ENCODE measurements at places on chromosomes 16 and 17.

DNA sequence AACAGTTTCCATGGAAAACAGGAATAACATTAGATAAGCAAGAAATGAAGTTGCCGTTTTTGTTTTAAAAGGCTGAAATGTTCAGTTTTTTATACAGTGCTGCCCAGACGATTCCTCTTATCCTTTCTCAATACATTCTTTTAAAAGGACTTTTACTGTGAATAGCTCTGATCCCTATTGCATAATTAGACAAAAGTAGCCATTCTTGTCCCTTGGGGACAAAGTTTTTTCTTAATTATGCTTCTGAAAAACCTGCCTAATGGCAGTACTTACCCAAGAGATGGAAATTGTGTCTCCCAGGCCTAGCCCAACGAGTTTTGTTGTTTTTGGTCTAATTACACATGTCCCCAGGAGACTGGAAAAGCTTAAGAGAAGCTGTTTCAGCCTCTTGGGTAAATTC, 27.6 kb downstream of the NXPH3 start:
- DNase-seq: no peak

- no peak for DNase-seq
Observed at GRCh38 chr16:2687531-2688308, 5.4 kb downstream of the KCTD5 start.

- DNase-seq: no peak
Observed at GRCh38 chr16:81224824-81225223, 13.7 kb upstream of the BCO1 start.

- DNase-seq: no peak
Observed at GRCh38 chr17:36124879-36125824, 21.5 kb downstream of the CCL4 start.

DNA sequence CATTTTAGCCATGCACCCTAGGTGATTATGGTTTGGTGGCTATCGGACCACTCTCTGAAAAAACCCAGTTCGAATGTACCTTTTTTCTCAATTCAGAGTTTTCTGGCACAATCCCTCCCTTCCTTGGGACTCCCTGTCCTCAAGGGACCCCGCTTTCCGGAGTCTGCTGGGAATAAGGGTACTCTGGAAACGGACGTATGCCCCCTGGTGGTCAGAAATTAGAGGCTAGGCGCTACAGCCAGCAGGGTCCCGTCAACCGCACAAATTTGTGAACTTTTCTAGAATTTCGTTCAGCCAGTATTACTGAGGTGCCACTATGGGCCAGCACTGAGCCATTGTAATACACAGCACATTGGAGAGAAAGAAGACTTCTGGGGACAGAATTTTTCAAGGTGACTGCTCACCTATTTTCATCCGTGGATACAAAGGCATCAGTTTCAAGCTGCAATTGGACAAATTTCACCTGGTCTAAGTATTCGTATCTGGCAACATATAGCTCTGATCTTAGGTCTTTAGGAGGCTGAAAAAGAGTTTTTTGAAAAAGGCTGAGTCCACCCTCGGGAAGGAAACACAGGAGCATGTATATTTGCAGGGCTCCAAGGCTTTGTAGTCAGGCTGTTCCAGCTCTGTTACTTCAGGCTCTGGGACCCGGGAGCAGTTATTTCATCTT, 27.1 kb upstream of the CRYBA1 start:
- DNase-seq: peak; percentile 59

Data from DMS79 treated with DMSO at 0.1 percent for 48 hours (cell line).